ENCODE measurements at places on chromosomes 13 and 19.

DNA sequence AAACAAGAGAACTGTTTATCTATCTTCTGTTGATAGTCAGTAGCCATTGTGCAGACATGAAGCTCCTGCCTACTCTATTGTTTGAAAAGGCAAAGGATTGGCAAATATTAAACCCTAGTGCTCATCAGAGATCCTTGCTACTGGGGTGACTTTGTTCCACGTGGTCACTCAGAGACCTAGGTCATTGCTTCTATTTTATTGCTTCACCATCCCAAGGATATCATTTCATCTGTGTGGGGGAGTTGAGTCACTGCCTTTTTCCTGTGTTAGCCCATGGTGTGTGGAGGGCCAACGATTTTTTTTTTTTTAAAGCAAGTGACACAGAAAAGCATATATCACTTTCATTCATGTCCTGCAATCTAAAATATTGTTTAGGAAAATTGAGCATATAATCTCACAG lies 254.1 kb upstream of the RXFP2 start:
- peak; percentile 12 for DNase-seq

DNA sequence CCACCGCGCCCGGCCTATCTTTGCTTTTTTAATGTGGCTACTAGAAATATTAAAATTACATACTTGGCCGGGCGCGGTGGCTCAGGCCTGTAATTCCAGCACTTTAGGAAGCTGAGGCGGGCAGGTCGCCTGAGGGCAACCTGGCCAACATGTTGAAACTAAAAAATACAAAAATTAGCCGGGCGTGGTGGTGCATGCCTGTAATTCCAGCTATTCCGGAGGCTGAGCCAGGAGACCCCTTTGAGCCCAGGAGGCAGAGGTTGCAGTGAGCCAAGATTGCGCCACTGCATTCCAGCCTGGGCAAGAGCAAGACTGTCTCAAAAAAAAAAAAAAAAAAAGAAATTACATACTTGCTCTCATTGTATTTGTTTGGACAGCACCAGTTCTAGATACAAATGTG lies 34.8 kb upstream of the DPRX start:
- no peak for DNase-seq

DNA sequence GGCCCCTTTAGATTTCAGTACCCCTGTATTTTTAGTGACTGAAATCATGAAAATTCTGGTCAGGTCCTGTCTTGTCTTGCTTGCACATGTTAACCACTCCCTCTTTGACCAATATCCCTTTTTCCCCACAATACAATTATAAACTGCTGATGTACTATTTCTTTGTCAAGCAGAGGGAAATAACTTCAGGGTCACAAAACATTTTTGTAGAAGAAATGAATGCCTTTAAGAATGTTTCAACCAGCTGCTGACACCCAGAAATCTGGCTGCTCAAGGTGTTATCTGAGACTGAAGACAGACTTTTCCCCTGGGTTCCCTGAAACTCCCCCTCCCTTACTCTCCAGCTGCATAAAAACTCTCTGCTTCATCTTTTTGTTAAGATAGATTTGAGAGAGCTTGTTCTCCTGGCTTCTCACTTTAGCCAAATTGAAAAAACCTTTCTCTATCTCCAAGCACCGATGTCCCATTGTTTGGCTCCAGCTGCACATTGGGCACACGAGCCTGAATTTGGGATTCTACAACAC lies 18.4 kb upstream of the ACOD1 start:
- no peak for DNase-seq

- no peak for DNase-seq
Measured at GRCh38 chr19:28972058-28972852, 240.7 kb downstream of the UQCRFS1 start.

- no peak for DNase-seq
Measured at GRCh38 chr19:29499261-29499920, 26.4 kb upstream of the VSTM2B start.

- DNase-seq: no peak
Measured at GRCh38 chr19:53866865-53867224, 838 bp upstream of the MYADM start.

- DNase-seq: no peak
Measured at GRCh38 chr13:93872376-93872775, 607.1 kb downstream of the DCT start.

DNA sequence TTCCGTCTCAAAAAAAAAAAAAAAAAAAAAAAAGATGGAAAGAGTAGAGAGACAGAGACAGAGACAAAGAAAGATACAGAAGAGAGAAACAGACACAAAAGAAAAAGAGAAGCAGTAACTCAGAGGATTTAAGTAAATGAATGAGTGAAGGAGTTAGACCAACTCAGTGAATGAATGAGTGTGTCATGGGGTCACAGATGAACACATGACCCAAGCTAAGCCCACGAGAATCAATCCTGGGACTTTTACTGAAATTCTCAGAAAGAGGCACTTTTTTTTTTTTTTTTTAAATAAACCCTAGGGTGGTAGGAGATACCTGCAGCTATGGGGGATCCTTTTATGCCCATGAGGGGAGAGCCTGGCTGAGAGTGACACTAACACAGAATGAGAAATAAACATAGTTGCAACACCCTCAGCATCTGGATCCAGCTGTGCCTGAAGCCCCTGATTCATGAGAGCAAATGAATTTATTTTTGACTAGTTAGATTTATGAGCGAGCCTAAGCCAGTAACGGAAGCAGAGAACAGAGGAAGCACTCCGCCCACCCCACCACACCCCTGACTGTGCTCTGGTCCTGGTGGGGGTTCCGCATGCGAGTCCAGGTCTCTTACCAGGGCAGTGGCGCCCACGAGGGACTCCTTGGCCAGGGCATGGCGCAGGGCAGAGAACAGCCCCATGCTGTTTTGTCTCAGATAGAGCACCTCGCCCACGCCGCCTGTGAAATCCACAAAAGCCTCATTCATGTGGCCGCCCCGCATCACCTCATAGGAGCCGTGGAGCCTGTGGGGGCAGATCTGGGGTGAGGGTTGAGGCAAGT lies 4.6 kb downstream of the CAPN12 start:
- no peak for DNase-seq

GRCh38 chr19:16586991-16587832 lies 15.0 kb upstream of the SLC35E1 start:
- no peak for DNase-seq

DNA sequence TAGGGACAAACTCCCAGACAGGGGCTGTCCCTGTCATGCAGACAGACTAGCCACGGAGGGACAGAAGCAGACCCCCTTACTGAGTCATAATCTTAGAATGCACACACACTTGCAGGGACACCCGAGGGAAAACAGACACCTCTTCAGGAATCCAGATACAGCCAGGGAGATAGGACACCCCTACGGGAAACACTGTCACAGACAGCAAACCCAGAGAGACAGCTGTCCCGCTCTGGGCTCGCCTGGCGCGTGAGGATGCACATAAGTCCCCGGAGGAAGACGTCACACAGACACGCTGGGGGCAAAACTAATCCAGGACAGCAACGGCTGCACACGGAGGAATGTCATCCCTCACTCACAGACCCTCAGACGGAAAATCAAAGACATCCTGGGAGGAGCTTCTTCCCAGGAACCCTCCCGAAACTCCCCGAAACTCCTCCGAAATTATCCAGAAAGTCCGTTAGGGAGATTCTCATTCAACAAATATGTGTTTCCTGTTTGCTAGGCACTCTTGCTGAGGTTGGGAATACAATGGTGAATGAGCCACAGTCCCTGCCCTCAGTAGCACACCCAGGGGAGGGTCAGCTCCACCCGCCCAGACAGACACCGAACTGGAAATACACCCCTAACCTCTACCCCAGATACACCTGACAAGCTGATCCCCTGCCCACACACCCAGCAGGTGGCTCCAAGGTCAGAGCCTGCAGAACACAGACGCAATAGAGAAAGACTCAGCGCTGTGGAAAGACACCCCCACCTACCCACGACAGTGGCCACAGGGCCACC lies 15.2 kb upstream of the TOMM40 start:
- no peak for DNase-seq

DNA sequence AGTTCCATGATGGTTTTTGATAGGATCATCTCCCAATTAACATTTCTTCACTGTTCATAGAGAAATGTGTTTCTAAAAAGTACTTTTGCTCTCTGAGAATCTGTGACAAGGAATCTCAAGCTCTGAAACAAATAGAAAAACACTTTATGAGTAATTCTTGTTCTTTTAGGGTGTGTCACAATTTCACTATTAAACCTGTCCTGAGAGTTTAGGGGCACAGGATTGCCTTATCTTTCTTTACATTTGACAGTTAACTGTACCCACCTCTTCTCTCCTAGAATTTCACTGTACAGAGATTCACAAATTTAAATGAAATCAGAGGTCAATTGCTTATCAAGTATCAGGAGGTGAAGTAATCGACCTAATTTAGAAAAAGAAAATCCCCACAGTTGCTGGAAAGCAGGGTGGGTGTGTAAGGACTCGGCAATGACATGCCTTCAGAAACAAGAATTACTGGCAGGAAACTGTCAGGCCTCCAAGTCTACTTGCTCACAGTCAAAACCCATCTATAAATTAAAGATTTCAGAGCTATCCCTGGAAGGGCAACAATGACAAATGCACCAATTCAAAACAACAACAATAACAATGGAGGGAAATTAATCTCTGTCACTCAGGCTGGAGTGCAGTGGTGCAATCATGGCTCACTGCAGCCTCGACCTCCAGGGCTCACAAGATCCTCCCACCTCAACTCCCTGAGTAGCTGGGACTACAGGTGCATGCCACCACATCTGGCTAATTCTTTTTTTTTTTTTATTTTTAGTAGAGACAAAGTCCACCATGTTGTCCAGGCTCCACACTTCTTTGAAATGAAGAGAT lies 250.2 kb downstream of the ABCC4 start:
- DNase-seq: no peak

DNA sequence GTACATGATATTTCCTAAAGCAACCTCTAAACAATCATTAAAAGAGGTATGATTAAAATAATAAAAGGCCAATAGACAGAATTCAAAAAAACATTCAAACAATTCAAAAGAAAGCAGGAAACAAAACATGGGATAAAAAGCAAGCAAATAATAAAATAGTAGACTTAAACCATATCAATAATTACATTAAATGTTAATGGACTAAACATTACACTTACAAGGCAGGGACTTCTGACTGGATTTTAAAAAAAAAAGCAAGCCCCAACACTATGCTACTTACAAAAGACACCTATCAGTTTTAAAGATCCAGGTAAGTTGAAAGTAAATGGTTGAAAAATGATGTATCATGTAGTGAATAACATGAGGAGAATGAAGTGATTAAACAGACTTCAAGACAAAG lies 65.2 kb downstream of the KLF2 start:
- no peak for DNase-seq

DNA sequence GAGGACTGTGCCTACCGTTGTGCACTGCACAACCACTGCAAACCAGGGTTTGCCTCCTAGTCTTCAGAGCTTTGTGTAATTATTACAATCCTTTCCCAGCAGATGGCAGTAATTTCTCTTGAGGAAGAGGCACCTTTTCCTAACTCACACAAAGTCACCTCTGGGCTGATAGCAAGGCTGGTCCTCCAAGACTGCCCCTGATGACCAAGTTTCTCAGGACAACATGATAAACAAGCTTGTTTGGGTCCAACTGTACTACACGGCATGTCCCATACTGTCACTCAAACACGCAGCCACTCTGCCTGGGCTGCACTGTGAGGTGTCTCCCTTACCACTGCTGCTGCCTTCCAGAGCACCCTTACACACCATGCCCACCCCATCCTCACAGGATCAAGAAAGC lies 39.3 kb downstream of the RFXAP start:
- DNase-seq: peak; percentile 79

DNA sequence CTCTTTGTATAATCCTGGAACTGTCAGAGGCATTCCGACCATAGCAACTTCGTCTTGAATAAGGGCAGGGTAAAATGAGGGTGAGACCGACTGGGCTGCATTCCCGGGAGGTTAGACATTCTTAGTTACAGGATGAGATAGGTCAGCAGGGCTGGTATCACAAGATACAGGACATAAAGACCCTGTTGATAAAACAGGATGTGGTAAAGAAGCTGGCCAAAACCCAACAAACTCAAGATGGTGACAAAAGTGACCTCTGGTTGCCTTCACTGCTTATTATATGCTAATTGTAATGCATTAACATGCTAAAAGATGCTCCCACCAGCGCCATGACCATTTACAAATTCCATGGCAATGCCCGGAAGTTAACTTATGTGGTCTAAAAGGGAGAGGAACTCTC lies 27.7 kb upstream of the MBNL2 start:
- DNase-seq: peak; percentile 96

Data from hematopoietic multipotent progenitor cell treated with erythropoietin and hydrocortisone succinate and interleukin-3 and kit ligand, for 8 days (in vitro differentiated cells).